Nephron progenitor cell (in vitro differentiated cells): ENCODE measurements at places on chromosomes 4 and X.

- DNase-seq, result no peak
Measured at GRCh38 chrX:111167334-111167733, 71.3 kb downstream of the PAK3 start.

GRCh38 chrX:6777238-6778002, 242.5 kb upstream of the VCX3A start:
- no peak for DNase-seq

DNA sequence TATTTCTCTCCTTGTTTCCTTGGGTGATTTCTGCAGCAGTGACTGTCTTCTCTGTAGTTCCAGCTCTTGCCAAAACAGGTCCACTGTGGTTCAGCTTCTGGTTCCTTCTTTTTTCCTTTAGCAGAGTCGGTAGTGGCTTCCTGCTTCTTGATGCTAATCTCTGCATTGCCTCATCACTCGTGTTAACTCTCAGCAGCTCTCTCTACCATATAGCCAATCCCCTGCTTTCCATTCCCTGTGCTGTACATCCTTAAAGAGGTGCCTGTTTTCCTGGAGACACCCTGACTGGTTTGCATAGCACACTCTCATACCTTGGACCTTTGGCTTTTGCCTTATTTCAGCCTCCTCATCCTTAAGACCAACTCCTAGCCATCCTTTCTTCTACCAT, 191.2 kb upstream of the LNX1 start:
- no peak for DNase-seq

GRCh38 chrX:103818842-103819619, 13.0 kb downstream of the RAB9B start:
- DNase-seq, result no peak

- no peak for DNase-seq
Measured at GRCh38 chr4:99759988-99760387, 56.6 kb upstream of the DAPP1 start.

- no peak for DNase-seq
Measured at GRCh38 chrX:151988706-151989299, 14.3 kb upstream of the GABRE start.

- no peak for DNase-seq
Measured at GRCh38 chr4:4781936-4782707, 77.3 kb upstream of the MSX1 start.

DNA sequence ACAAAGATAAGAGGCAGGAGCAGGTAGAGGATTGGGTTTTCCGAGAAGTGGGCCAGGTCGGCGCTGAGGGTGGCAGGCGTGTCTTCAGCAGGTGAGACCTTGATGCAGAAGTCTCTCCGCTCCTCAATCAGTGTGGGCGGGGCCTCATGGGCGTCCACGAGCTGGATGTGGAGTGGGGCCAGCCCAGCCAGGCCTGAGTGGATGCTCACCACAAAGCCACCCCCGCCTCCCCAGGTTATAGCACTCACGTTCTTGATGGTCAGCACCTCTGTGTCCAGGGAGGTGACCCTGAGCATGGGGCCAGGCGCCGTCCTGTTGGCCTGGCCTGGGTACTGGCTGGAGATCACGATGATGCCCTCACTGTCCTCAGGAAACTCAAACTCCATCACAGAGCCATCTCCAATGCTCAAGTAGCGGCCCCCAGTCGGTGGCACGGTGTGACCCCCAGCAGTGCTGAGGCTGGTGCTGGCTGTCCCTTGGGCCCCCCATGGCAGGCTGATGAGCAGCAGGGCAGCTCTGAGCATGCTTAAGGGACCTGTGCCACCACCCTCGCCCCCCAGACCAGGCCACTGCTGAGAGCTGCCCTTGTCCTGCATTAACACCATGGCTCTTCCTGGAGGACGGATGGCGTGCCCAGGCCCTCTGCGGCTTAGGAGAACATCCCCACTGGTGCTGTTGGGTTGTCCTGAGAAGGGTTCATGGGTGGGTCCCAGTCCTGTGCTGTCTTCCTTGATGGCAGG, 1.9 kb downstream of the SLC10A3 start:
- DNase-seq, result no peak

DNA sequence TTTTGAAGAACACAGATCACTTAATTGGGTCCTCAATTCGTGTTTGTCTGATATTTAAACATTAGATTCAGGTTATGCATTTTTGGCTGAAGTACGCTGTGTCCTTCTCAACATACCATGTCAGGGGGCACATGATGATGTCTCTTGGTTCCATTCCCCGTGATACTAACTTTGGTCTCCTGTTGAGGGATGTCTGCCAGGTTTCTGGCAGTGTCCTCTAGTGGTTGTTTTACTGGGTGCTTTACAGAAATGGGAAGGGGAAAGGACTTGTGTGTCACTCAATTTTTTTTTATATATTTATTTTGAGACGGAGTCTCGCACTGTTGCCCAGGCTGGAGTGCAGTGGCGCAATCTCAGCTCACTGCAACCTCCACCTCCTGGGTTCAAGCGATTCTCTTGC, 58.2 kb downstream of the WWC2 start:
- DNase-seq, result no peak
